ENCODE measurements at places on chromosomes 3 and 15. TPM values are rescaled to one million over a fixed set of nuclear protein-coding genes. Genes with fewer than 3 reads are reported as not detected.

The ITIH1 gene
- total RNA-seq, result 0.98 TPM

The UACA gene
- 40.3 TPM for total RNA-seq

The ADCY5 gene
- 16.7 TPM for total RNA-seq

The RTP1 gene
- total RNA-seq, result not detected

GRCh38 chr15:52294881-52295420, 653 bp downstream of the MYO5C start:
- DNase-seq, result no peak

- no peak for DNase-seq
Observed at GRCh38 chr3:153285194-153285641, 123.2 kb downstream of the RAP2B start.

- DNase-seq, result no peak
Observed at GRCh38 chr3:144687862-144688261, 716.2 kb downstream of the DIPK2A start.

GRCh38 chr3:107598926-107599771, 76.4 kb downstream of the BBX start:
- no peak for DNase-seq

DNA sequence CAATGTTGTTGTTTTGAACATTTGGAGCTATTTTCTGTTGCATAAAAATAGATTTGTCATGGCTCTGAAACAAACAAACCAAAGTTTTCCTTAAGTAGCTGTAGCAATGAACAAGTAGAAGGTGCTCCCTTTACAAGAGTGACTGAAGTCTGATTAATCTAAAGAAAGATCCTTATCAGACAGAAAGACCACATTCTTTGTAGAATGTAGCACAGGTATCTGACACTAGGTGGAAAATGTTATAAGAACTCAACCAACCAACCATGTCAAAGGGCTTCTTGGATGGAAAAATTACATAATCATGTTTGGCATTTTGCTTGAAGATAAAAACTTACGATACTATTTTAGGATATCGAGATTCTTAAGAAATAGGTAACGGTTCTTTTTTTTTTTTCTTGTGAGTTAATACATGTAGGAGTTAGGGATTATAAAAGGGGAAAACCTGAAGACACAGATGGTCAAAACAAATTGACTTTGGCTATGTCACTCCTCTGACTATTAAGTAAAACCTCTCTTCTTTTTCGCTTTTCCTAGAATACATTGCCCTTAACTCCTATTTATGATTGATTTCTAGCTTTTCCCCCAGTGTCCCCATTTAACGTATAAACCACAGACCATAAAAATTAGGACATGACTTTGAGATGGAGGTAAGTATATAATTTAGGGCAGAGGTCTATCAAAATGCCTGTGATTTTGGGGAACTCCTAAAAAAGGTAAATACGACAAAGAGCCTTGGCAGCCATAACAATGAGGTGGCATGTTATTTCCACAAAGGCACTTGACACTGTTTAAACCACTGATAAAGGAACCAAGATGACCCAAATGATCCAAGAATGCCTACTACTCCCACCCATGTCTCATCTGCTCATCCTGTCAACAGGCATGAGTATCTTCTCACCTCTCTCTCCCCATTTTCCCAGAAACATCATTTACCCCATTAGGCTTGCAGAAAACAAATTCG, 72.0 kb downstream of the CCR4 start:
- no peak for DNase-seq

- DNase-seq, result no peak
Observed at GRCh38 chr3:192917028-192917403, 640 bp downstream of the MB21D2 start.

GRCh38 chr15:63986751-63987341, 59.4 kb downstream of the DAPK2 start:
- DNase-seq, result no peak

- DNase-seq, result no peak
Observed at GRCh38 chr15:53122818-53123217, 332.7 kb upstream of the ONECUT1 start.

- no peak for DNase-seq
Observed at GRCh38 chr15:39592500-39592899, 11.6 kb downstream of the THBS1 start.

- no peak for DNase-seq
Observed at GRCh38 chr3:37217098-37217849, 42.9 kb upstream of the LRRFIP2 start.

DNA sequence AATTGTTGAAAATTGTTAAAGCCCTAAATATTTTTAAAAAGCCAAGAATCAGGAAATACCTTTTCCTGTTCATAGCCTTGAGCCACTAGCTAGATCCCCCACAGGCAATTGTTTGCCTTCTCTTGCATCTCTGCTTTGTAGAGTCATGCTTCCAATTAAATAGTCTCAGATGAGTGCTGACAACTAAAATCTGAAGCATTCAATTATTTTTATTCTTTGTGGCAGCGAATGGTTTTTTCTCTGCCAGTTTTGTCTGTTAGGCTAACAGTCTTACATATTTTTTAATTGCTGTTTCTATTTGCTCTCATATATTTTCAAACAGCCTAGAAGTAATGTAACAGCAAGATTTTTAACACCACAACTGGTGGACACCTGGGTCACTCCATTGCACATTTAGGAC, 277.1 kb upstream of the GBE1 start:
- no peak for DNase-seq

DNA sequence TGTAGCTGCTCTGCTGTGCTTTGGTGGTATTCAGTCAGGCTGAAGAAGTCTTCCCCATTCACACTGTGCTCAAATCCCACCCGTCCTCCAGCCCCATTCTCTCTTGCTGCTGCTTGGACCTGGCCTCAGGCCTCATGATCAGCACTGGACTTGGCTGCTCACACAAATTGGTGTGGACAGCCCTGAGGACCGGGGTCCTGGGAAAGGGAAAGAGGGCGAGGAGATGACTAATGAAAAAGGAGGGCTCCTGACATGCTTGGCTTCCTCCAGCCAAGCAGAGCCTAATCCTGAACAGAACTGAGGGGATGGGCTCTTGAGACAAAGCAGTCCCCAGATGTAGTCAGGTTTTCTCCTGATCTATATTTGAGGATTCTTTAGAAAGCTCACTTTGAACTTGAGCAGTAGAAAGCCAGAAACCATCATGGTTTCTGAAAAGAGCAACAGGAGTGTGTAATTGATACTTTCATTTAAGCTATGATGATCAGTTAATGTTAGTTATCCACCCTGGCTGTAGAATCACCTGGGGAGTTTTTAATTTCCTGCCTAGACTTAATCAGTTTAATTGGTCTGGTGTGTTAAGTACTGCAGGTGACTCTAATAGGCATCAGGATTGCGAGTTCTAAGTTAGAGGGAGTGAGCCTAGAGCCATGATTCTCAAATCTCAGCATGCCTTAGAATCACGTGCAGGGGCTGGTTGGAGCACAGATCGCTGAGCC, 79.4 kb upstream of the THBS1 start:
- DNase-seq, result no peak

DNA sequence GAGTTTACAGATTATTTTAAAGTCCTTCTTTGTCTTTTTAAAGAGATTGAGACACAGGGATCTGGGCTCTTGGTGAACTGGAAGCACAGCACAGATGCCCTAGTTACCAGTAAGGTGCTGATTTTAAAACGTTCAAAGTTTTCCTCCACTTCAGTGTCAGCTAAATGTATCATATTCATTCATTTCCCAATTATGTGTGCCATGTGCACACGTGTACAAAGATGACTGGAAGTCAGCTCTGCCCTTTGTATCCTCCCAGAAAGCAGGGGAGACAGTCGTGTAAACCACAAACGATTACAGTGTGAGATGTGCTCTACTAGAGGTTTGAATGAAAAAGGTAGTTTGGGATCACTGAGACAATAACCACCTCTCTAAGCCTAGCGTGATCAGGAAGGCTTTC, 730 bp downstream of the ZKSCAN7 start:
- no peak for DNase-seq

DNA sequence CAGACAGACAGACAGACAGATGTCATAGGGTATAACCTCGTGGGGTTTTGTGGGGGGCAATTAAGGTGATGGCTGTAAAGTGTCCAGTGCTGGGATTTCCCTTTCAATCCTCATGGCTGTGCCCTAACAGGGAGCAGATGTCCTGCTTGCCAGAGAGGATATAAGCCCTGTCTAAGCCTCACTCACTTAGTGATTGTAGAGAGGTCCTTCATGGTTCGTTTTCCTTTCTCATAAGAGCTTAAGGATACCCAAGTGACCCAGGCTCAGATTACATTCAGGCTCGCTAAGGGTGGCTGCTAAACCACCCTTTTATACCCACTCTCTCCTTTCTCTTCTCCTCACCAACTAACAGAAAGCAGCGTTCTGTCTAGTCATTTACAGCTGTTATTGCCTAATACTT, 19.2 kb downstream of the LYSMD2 start:
- no peak for DNase-seq

DNA sequence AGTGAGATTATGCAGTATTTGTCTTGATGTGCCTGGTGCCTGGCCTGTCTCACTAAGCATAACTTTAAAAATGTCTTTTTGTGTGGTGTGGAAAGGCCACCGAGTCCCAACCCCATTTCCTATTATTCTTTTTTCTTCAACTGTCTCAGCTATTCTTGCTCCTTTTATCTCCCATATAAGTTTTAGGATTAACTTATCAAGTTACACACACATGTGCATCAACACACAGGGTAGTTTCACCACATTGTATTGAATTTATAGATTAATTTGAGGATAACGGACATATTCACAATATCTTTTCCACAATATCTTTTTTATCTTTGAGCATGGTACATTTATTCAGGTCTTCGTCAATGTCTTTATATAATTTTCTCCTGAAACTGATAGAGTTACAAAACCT, 127.6 kb downstream of the RYR3 start:
- no peak for DNase-seq

DNA sequence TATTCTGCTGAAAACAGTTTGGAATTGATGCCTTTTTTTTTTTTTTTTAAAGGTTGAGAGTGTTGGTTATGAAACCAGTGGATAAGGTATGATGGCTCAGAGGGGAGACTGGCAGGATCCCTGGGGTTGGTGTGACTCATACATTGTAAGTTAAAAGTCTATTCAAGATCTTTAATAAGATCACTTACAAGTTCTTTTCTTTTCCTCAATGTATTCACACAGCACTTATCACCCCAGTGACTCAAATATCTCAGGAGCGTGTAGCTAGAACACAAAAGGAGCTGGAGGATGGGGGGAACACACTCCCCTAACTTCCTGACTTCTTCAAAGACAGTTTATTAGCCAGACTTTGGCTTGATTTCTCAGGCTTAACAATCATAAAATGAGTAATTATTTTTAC, 285.3 kb downstream of the SV2B start:
- no peak for DNase-seq

GRCh38 chr3:70989174-70989573, 594.4 kb downstream of the FOXP1 start:
- no peak for DNase-seq

DNA sequence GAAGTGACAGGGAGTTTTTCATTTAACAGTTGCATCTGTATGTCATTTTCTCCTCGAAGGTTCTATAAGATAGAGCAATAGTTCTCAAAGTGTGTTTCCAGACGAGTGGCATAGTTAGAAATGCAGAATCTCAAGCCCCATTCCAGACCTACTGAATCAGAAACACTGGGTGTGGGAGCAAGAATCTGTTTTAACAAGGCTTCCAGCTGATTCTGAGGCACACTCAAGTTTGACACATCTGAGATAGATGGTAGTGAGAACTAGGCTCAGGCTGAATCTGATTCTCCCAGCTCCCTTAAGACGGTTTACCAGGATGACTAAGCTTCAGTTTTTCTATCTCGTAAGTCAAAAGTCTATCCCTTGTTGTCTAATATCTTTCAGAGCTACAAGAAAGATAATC, 159.8 kb upstream of the NUDT16 start:
- DNase-seq, result no peak

DNA sequence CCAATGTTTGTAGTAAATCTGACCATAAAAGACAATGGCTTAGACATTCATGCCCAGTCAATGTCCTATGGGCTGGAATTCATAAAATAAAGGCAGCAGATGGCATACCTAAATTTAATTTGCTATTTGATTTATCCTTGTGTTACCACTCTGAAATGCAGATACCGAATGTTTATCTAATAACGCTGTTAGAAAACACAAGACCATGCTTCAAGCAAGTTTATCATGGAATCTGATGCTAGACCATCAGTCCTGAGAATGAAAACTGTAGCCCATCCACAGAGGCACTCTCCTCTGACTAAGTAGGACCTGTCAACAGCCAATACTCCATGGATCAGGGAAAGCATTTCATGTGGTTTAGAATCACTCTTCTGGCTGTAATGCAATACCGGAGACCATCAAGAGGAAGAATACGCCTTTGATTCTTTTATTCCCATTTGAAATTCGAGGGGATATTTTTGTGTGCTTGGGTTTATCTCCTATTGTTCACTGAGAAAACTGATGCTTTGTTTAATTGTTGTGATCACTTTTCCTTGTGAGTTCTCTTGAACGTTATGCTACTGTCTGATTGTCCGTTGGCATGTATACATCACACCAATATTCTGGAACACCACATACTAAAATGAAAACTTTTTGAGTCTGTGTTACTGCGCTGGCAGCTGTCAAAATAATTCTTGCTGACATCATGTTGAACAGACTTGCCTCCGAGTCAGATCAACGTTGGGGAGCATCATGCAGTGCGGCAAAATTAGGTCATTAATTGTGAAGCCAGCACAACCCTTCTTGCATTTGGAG, 12.1 kb upstream of the CPB1 start:
- no peak for DNase-seq

DNA sequence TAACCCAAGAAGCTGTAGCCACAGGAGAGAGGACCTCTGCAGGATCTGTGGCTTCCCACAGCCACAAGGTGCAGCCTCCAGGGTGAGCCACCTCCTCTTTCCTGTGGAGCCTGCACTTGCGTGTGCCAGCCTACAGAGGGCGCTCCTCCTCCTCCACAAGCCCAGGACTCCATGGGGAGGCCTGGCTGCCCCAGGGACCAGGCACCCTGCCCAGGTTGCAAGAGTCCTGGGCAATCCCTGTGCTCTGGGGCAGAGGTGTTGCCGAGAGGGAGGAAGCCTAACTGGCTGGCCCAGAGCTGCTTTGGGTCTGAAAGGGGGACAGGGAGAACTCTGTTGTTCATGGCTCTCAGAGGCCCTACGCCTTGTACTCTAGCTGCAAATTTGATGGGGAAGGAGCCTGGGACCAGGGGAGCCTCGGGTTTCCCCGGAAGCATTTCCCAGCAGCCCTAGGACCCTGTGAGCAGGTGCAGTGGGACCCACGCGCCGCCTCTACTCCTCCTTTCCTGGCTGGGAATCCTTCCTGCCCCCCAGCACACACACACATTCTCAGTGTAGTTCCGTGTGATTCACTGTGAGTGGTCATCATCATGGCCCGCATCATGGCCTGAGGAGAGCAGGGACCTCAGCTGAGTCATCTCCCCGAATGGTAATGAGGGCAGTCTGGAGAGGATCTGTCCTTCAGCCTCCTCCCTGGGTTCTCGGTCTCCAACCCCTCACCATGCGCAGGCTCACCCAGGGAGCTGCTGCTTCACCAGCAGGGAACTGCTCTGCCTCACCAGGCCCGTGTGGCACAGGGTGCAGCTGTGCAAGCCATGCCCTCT, 24.3 kb downstream of the TBC1D21 start:
- DNase-seq, result no peak

GRCh38 chr3:170055209-170055608, 17.4 kb downstream of the GPR160 start:
- no peak for DNase-seq

- DNase-seq, result no peak
Observed at GRCh38 chr15:50854601-50855490, 53.6 kb upstream of the AP4E1 start.

Data from vagina (tissue), 2 donors.